NCI-H226 (cell line): ENCODE measurements at places on chromosomes 7 and 10.
A peak's percentile ranks its signal among the peaks of the same experiment; 100 is the strongest.

- DNase-seq = no peak
These were observed 639.0 kb downstream of the REEP3 start for GRCh38 chr10:64159910-64160872.

DNA sequence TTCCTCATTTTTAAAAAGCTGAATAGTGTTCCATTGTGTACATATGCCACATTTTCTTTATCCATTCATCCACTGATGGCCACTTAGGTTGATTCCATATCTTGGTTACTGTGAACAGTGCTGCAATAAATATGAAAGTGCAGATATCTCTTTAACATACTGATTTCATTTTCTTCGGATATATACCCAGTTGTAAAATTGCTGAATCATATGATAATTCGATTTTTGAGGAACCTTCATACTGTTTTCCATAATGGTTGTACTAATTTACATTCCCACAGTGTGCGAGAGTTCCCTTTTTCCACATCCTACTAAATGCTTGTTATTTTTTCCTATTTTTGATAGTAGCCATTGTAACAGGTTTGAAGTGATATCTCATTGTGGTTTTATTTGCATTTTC is 263.2 kb downstream of the STK31 start:
- DNase-seq = no peak

GRCh38 chr7:150570556-150571465 is 3.6 kb downstream of the GIMAP4 start:
- DNase-seq = no peak

- DNase-seq = peak; percentile 83
These were observed 259.2 kb downstream of the HDAC9 start for GRCh38 chr7:18754766-18755165.

DNA sequence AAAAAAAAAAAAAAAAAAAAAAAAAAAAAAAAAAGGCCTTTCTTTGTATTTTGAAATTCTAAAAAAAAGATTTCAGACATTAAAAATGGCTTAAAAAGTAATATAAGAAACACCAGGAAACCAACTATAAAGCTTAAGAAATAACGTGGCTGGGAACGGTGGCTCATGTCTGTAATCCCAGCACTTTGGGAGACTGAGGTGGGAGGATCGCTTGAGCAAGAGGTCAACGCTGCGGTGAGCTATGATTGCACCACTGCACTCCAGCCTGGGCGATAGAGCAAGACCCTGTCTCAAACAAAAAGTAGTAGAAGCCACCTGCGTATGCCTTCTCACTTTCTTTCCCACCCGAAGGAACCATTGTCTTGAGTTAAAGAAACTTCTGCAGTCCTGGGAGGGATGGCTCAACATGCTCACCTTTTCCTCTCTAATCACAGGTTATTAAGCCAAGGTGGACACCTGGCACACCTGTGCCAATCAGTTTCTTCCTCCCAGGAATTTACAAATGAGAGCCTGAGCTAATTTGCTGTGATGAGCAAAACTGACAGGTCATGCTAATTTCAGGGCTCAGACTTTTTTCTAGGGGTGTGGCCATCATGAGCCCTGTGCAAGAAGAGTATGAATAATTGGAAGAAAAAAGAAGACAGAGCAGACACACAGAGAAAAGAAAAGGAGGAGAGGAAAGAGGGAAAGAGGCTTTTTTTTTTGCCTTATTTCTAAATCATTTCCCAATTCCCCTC is 72.0 kb upstream of the PARD3 start:
- no peak for DNase-seq

- DNase-seq = no peak
These were observed 29.0 kb downstream of the ZNRF2 start for GRCh38 chr7:30313348-30313747.

- DNase-seq = no peak
These were observed 39.2 kb upstream of the PSMG3 start for GRCh38 chr7:1609023-1609422.

GRCh38 chr10:8130973-8131911 is 76.8 kb downstream of the GATA3 start:
- DNase-seq = peak; percentile 68

GRCh38 chr7:139682136-139683013 is 95.4 kb downstream of the HIPK2 start:
- DNase-seq = peak; percentile 48

DNA sequence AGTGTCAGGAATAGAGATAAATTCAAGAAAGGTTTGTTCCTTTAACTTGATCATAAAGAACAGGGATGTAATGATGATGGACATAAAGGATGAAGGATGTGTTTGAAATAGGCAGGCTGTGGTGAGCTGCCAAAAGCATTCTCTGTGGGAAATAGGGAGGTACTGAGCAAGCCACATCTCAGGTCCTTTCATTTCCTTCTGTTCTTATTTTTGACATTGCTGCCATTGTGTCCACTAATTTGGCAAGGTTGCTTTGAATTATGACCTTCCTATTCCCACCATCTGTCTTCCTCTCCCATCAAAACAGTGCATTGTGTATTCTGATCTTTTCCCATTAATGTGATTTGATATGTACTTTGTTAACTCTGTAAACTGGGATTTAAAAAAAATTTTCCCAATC is 9.4 kb downstream of the SCRN1 start:
- no peak for DNase-seq

- DNase-seq = no peak
These were observed 8.9 kb downstream of the LDB1 start for GRCh38 chr10:102111276-102111675.

GRCh38 chr10:133019651-133020050 is 68.1 kb upstream of the ADGRA1 start:
- no peak for DNase-seq

GRCh38 chr7:73507556-73507955 is 14.5 kb downstream of the BAZ1B start:
- no peak for DNase-seq

GRCh38 chr10:103171278-103171677 is 21.8 kb downstream of the NT5C2 start:
- DNase-seq = no peak

GRCh38 chr7:20574784-20575720 is 40.4 kb upstream of the ABCB5 start:
- DNase-seq = peak; percentile 98

- DNase-seq = no peak
These were observed 40.8 kb downstream of the TRIM24 start for GRCh38 chr7:138500892-138501291.

GRCh38 chr10:29849886-29850285 is 209.5 kb downstream of the JCAD start:
- DNase-seq = no peak

- DNase-seq = no peak
These were observed 238.5 kb downstream of the CACNB2 start for GRCh38 chr10:18378766-18379165.

- no peak for DNase-seq
These were observed 14.6 kb downstream of the SND1 start for GRCh38 chr7:127666602-127667001.

DNA sequence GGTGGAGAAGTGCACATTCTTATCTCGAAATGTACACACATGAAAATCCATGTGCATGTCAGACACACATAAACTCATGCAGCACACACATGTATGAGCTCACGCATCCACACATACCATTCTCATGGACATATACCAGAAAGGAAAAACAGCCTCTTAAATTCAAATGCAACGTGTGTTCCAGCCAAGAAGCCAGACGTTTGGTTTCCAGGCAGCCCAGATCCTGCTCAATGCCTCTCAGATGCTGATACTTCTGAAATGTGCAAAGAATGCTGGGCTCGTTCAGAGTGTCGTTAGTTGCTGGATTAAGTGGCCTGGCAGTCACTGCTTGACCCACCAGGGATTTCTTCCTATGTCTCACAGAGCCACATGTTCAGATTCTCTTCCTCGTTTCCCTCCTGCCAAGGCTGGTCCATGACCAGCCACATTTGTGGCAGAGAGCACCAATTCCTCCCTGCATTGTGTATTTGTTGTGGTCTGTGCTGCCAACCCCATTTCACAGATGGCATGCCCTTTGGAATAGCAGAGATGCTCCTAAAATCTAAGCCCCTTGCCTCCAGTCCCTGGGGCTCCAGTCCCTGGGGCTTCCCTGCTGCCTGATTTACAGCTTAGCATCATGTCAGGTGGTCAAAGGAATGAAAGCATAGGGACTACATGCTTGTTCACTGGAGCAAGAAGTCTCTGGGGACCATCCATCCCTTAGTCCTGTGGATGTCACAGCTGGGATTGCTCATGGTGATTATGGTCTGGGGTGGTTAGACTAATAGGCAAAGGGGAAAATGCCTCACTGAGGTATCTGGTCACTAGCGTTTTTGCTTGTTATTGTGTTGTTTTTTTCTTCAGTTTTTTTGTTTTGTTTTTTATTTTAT is 426.6 kb downstream of the PLXNA4 start:
- no peak for DNase-seq

DNA sequence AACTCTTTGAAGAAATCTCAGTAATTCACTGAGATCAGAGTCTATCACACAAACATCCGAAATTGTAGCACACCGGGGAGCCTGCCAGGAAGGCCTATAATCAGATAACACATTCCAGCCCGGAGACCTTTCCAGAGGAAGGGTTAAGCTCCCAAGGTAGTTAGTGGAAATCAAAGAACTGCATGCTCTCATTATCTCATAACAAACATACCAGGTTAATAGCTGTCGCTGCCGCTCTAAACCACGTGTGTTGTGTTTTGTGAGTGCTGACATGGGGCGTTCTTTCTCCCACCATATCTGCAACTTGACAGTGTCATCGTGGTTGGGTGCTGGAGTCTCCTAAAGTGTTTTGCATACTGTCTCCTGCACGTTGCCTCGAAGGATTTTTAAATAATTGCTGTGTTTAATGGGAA is 120.7 kb upstream of the CARD11 start:
- peak; percentile 43 for DNase-seq

DNA sequence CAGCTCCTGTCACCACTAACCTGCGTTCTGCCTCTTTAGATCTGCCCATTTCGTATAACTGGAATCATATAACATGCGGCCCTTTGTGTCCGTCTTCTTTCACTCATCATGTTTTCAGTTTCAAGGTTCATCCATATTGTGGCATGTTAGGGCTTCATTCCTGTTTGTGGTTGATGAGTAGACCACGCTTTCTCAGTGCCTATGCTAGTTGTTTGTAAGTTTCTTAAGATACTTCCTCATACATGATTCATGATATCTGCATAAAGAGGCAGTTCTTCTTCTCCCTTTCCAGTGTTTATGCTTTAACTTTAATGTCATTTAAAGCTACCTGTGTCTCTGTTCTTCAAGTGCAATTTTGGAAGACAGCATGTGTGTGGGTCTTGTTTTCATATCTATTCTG is 79.5 kb upstream of the FAM20C start:
- DNase-seq = no peak

- DNase-seq = peak; percentile 81
These were observed 95.0 kb upstream of the AGBL3 start for GRCh38 chr7:134891262-134891695.

DNA sequence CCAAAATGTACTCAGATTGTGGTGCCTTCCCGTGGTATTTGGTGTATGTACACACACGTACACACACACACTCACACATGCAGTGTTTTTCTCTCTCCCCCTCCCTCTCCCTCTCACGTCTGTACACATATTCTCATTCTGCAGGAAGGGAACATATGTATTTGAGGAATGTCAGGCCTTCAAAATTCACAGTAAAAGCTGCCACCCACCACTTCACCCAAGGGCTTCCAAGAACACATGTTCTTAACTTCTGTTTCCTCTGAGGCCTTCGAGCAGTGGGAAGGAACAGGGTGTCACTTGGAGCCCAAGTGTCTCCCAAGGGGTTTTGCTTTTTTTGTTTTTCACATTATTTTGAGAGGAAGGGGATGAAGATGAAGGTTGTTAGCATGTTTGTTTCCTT is 198.9 kb downstream of the TCF7L2 start:
- no peak for DNase-seq

- no peak for DNase-seq
These were observed 102.3 kb upstream of the PPIF start for GRCh38 chr10:79244841-79245504.

- DNase-seq = no peak
These were observed 15.3 kb upstream of the PWWP2B start for GRCh38 chr10:132381741-132382140.

GRCh38 chr7:27111751-27112277 is 9.3 kb upstream of the HOXA2 start:
- no peak for DNase-seq

GRCh38 chr10:5274795-5275194 is 78.2 kb downstream of the AKR1C4 start:
- DNase-seq = no peak

DNA sequence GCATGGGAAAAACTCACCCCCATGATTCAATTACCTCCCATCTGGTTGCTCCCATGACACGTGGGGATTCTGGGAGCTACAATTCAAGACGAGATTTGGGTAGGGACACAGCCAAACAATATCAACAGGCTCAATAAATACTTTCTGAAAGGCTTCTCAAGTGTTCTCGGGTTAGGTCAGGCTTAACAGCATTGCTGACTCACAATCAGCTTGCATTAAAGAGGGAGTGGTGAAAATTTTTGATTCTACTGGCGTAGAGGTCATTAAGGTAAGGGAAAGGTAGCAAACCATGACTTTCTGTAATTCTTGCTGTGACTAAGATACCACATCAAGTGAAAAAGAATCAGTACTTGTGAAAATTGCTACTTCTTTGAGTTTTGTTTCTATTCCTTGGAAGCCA is 126.4 kb downstream of the JCAD start:
- no peak for DNase-seq

DNA sequence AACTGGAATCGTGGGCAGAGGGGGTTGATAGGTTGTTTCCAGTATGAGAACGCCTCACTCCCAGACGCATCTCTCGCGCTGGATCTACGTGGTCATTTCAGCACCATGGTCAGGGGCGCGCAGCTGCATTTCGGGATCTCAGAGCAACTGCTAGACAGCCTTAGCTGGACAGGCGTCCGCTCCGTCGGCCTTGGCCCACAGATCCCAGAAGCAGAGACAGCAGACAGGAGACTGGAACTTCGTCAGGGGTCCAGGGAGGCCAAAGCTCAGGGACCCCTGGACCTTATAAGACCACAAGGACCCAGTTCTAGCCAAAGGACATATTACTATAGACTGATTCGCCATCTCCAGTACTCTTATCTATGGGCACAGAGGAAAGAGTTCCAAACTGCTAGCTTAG is 5.3 kb downstream of the NEUROG3 start:
- DNase-seq = peak; percentile 44

DNA sequence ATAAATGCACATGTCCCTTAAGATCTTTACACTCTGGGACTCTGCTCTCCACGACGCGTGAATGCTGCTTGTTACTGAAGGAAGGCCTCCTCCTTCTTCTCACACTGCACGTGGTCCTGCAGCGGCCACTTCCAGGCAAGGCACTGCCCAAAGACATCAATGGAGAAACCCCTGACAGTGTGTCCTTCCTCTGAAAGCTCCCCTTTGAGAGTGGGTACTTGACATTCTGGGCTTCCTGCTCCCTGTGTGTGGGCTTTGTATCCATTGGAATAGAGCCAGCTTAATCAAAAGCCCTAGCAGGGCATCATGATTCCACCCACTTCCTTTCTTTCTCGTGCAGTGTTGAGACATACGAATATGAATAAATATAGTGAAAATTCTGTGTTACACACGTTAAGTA is 69.7 kb upstream of the STK17A start:
- no peak for DNase-seq

- peak; percentile 36 for DNase-seq
These were observed 40.5 kb downstream of the ITIH5 start for GRCh38 chr10:7626283-7626682.
